ENCODE measurements at places on chromosomes 16 and 17.
A peak's percentile ranks its signal among the peaks of the same experiment; 100 is the strongest.

- DNase-seq = no peak
Measured at GRCh38 chr16:81544261-81544660, 99.7 kb downstream of the CMIP start.

GRCh38 chr17:47896672-47897490, 845 bp downstream of the SP2 start:
- no peak for DNase-seq

DNA sequence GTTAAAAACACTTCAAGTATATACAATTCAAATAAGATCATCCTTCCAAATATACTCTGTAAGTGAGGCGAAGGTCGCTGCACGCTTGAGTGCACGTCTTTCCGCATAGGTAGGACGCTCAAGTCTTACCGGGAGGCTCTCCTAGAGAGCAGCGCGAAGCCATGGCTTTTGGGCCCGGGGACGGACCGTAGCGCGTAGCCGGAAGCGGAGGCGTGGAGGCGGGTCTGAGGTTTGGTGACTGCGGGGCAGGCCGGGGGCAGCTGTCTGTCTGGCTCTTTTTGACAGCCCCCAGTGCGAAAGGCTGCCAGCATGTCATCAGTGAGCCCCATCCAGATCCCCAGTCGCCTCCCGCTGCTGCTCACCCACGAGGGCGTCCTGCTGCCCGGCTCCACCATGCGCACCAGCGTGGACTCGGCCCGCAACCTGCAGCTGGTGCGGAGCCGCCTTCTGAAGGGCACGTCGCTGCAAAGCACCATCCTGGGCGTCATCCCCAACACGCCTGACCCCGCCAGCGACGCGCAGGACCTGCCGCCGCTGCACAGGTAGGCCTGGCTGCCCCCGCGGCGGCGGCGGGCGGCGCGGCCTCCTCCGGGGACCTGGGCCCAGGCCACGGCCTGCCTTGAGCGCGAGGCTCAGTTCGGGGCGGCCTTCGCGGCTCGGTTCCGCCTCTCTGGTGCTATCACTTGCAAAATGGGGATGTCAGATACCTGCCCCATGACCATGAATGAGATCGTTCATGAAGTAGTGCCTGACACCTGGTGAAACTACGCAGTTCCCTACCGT, at the start of gene LONP2:
Gene LONP2, plus strand, starts transcription at position 221 of the 783 bp plus-strand sequence. Its CDS starts 89 bp downstream, at position 310.
- peak; percentile 47 for DNase-seq

GRCh38 chr16:28311913-28312312, 19.6 kb downstream of the SBK1 start:
- DNase-seq = no peak

DNA sequence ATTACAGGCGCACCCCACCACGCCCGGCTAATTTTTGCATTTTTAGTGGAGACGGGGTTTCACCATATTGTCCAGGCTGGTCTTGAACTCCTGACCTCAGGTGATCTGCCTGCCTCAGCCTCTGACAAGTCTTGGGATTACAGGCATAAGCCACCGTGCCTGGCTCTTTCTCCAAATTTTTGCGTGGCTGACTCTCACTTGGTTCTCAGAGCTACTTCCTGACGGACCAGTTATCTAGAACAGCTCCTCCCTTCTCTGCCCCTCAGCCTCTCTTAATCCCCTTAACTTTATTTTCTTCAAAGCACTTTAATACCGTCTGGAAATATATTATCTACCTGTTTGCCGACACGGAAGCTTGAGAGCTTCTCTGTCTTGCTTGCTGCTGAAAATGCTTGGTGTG, 4.2 kb downstream of the YPEL2 start:
- DNase-seq = no peak

DNA sequence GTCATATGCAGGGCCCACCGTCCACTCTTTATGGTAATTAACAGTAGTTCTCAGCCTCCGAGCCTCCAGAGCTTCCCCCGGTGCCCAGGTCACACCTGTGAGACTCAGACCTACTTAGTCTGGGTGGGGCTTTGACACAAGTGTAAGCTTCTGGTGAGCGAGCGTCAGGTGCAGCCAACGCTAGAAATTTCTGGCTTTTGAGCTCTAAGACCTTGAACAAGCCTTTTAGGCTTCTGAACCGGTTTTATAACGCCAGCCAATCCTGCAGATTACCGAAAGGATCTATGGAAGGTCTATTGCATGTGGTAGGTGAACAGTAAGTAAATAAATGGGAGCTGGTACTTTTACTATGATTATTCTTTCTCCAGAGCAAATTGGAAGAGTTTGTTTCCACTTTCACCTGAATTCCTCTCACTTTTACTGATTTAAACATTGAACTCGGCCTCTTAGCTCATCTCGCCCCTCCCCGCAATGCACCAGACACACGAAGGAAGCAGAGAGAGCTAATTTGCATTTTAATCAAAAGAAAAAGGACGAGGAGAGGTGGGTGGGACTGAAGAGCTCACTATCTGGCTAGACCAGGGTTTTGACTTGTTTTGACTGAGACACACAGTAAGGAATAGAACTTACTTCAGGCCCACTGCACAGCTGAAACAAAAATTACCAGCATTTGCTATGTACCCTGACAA, 47.1 kb downstream of the ABAT start:
- DNase-seq = no peak

DNA sequence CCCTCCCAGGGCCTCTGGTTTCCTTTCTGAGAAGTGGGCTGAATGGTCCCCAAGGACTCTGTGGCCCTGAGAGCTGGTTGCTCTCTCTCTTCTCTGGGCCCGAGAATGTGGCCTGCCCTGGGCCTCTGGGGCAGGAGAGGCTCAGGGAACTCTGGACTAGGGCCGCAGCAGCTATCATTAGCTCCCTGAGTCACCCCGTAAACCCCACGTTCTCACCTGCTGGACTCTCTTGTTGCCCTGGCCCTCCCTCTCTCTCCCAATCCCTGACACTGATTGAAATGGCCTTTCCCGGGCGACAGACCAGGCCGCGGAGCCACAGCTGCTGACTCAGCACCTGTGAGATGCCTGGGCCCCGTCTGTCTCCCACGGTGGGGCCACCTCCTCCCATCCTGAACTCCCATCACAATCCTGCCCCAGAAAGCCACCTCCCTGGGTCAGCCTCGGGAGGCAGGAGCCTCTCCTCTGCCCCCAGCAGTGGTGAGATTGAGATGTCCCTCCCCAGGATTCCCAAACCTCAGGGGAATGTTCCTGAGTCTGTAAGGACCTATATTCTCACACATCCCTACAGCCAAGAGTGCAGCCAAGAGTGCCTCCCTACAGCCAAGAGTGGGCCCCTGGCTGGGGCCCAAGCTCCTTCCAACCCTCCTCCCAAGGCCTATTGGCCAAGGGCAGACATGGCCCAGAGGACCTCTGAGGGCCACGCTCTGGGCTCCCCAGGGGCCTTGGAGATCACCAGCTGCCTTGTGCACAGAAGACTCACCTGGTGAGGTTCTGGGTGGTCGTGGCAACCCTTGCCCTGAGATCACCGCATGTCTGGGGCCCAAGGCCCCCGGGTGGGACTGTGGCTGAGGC, 470 bp downstream of the TRPV3 start:
- no peak for DNase-seq

GRCh38 chr16:84943620-84944019, 67.7 kb downstream of the ZDHHC7 start:
- DNase-seq = no peak

DNA sequence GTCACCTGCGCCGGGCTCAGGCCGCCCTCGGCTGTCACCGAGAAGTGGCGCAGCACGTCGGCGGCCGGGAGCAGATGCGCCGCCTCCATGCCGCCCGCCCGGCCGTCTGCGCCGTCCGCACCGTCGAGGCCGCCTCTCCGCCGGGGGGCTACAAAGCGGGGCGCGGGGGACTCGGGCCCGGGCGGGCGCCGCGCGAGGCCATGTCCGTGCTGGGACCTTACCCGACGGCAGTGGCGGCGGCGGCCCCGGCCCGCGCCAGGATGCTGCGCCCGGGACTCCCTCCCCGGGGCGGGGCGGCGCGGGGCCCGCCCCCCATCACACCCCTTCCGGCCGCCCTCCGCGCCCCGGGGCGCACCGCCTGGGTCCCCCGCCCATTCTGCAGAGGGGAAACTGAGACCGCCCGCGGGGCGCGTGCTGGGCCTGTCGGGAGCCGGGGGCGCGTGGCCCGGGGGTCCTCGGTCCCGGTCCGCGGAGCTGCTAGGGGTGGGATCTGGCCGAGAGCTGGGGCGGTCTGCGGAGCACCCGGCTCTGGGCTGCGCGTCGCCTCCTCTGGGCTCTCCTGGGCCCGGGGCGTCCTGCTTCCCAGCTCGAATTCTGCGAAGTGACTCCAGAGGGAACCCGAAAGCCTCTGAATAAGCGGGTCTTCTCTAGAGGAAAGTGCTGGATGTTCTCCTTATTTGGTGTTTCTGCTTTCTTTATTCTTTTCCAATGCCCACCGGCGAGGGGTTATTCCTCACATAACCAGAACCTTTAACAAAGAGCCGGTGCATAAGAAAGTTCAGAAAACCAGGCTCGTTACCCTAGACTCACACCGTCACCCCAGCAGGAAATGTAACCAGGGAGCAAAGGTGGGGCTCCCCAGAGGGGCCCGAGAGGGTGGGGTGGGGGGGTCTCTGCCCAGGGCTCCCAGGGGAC, at the start of gene ATP2A3:
Gene ATP2A3, minus strand, starts transcription at position 235 of the 915 bp plus-strand sequence. Its CDS starts 146 bp downstream, at position 89.
- no peak for DNase-seq

DNA sequence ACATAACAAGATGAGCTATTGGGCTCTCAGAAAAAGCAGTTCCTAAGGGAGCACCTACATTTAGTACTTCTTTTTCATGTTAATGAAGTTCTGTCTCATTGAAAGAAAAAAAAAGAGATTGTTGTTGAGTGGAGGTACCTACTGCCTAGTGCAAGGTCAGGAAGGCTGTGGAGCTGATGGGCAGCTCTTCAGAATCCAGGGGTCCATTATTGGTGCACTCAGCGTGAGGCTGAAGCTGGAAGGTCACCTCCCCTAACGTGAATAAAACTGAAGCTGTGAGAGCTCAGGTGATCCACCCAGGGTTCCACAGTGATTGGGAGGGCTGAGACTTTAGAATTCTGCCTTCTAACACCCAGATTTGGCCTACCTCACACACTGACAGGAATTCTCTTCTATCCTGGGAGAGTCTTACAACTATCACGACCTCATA, 153.9 kb upstream of the TBX2 start:
- DNase-seq = no peak

GRCh38 chr16:56481468-56482122, 30.2 kb downstream of the OGFOD1 start:
- DNase-seq = no peak

- DNase-seq = no peak
Measured at GRCh38 chr17:55742272-55743102, 8.4 kb upstream of the PCTP start.

GRCh38 chr17:42111265-42111636, 1.3 kb downstream of the DHX58 start:
- no peak for DNase-seq

DNA sequence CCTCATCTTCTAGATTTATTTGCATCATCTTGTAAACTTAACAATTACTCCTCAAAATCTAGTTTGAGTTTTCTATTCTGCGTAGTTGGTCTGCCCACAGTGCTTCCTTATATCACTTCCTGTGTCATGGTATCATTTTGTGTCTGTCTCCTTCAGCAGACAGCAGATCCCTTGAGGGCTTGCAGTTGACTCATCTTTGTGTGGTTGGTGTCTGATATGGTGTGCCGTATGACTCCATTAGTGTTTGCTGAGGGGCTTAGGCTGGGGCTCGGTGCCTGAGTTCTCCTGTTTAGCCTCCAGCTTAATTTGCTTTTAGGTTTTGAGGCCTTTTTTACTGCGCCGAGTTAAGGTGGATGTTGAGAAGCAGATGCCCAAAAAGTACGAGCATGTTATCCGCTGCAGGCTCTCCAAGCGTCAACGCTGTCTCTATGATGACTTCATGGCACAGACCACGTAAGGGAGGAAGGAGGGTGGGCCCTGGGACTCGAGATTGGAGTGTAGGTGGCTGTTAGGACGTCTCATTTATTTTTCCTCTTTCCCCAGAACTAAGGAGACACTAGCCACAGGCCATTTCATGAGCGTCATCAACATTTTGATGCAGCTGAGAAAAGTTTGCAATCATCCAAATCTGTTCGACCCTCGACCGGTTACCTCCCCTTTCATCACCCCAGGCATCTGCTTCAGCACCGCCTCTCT, 16.9 kb downstream of the SRCAP start:
- DNase-seq = no peak
